ENCODE measurements at places on chromosomes 3 and 15. TPM values are rescaled to one million over a fixed set of nuclear protein-coding genes. Genes with fewer than 3 reads are reported as not detected.
A peak's percentile ranks its signal among the peaks of the same experiment; 100 is the strongest.

The CKMT1A gene
- not detected for total RNA-seq

The NBEAL2 gene
- 4.3 TPM for total RNA-seq

GRCh38 chr3:32499585-32499984, 3.1 kb downstream of the CMTM6 start:
- H3K4me1 ChIP-seq: peaks cover 13% of the 10 kb centered on the region
- H3K27ac ChIP-seq: no peak overlapping the region
- no peaks in the 10 kb centered on the region for H3K36me3 ChIP-seq
- no peaks in the 10 kb centered on the region for H3K27me3 ChIP-seq
- no peak for DNase-seq

DNA sequence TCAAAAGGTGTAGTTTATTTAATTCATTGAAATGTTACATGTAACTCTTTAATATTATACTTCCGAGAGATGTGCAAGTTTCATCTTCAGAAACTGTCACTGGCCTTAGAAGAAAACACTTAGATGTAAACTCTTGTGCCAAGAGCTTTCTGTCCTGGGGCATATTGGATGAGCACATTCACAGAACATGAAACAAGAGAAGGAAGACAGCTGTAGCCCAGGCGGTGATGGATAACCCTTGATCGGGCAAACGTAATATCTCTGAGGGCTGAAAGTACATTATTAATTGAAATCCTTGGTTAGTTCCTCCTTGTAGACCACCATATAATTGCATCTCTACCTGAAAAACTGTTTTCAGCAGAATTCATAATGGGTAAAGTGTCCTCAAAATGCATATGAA, 67.4 kb downstream of the MECOM start:
- no peak overlapping the region for H3K4me3 ChIP-seq
- H3K27ac ChIP-seq: no peak overlapping the region
- no peaks in the 10 kb centered on the region for H3K4me1 ChIP-seq
- no peak for DNase-seq
- no peaks in the 10 kb centered on the region for H3K36me3 ChIP-seq

GRCh38 chr15:27742751-27743477, 356.2 kb downstream of the OCA2 start:
- no peak overlapping the region for H3K27ac ChIP-seq
- no peaks in the 10 kb centered on the region for H3K27me3 ChIP-seq
- no peaks in the 10 kb centered on the region for H3K36me3 ChIP-seq
- H3K4me3 ChIP-seq: no peak overlapping the region
- no peaks in the 10 kb centered on the region for H3K4me1 ChIP-seq

- H3K4me3 ChIP-seq: no peak overlapping the region
- no peak for DNase-seq
- H3K36me3 ChIP-seq: no peaks in the 10 kb centered on the region
- H3K27ac ChIP-seq: no peak overlapping the region
- no peaks in the 10 kb centered on the region for H3K27me3 ChIP-seq
These were observed 2.6 kb downstream of the CLDN18 start for GRCh38 chr3:138012526-138012925.

DNA sequence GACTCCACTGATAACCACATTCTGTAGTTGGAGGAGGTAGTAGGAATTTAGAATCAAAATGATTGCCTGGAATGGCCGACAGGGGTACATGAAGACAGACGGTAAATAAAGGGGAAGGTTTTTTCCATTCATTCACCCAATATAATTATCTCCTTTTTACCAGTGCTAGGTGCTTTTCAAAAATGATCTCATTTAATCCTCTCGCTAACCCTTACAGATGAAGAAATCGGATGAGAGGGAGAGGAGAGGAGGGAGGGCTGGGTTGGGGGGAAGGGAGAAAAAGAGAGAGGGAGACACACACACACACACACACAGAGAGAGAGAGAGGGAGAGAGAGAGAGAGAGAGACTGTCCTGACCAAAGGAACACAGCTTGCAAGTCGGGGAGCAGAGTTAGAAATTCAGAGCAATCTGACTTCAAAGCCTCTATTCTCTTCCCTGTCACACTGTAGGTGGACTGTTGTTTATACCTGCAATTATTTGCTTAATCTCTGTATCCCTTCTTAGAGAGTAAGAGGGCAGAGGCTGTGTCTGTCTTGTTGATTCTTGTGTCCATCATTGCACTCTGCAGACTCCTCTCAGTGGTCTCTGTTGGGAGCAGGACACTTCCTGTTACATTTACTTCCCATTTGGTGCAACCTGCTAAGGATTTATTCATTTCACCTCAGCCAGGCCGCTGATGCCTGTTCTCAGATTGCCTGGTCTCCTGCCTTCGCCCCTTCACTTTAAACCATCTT, 18.7 kb upstream of the PAQR9 start:
- no peak overlapping the region for H3K27ac ChIP-seq
- H3K27me3 ChIP-seq: no peaks in the 10 kb centered on the region
- no peak overlapping the region for H3K4me3 ChIP-seq
- no peak for DNase-seq
- H3K36me3 ChIP-seq: no peaks in the 10 kb centered on the region

DNA sequence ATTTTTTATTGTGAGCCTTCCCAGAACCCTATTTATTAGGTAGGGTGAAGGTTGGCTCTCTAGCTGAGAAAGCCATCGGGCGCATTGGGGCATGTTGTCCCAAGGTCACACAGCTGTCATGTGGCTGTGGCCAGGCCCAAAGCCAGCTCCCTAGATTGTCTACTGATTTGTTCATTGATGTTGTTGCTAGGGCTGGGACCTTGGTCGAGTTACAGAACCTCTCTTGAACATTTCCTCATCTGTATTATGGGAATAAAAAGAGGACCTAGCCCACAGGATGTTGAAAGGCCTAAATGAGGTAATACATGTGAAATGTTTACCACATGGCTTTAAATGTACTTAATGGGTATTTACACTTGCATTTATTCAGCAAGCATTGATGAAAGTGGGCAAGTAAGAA, 252.5 kb downstream of the SUCLG2 start:
- peaks cover 8% of the 10 kb centered on the region for H3K36me3 ChIP-seq
- no peaks in the 10 kb centered on the region for H3K4me1 ChIP-seq
- no peak overlapping the region for H3K4me3 ChIP-seq
- H3K27ac ChIP-seq: no peak overlapping the region
- no peak for DNase-seq

DNA sequence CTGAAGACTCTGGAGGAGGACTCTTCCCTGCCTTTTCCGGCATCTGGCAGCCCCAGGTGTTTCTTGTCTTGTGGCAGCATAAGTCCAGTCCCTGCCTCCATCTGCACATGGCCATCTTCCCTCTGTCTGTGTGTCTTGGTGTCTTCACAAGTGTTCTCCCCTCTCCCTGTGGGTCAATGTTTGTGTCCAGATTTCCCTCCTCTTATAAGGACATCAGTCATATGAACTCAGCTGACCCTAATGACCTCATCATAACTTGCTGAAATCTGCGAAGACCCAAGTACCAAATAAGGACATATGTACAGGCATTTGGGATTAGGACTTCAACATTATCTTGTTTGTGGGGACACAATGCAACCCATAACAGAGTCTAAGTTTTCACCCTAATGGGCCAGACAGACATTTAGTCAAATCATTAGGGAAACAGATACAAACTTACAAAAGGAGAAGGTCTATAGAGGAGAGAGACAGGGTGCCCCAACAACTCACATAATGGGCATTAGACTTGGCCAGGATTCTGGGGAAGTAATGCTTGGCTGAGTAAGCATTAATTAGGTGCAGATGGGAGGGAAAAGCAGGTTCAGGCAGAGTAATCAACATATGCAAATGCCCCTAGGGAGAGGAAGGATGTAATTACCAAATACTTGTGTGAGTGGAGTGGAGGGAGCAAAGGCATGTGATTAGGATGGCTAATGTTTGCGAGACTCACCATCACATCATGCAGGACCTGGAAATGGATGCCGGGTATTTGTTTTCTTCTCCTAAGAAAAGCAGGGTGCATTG, 372.8 kb upstream of the TBL1XR1 start:
- H3K27ac ChIP-seq: no peak overlapping the region
- no peak for DNase-seq
- H3K27me3 ChIP-seq: no peaks in the 10 kb centered on the region
- H3K36me3 ChIP-seq: no peaks in the 10 kb centered on the region
- H3K4me1 ChIP-seq: peaks cover 21% of the 10 kb centered on the region

The GOLGA6L7 gene
- not detected for total RNA-seq

DNA sequence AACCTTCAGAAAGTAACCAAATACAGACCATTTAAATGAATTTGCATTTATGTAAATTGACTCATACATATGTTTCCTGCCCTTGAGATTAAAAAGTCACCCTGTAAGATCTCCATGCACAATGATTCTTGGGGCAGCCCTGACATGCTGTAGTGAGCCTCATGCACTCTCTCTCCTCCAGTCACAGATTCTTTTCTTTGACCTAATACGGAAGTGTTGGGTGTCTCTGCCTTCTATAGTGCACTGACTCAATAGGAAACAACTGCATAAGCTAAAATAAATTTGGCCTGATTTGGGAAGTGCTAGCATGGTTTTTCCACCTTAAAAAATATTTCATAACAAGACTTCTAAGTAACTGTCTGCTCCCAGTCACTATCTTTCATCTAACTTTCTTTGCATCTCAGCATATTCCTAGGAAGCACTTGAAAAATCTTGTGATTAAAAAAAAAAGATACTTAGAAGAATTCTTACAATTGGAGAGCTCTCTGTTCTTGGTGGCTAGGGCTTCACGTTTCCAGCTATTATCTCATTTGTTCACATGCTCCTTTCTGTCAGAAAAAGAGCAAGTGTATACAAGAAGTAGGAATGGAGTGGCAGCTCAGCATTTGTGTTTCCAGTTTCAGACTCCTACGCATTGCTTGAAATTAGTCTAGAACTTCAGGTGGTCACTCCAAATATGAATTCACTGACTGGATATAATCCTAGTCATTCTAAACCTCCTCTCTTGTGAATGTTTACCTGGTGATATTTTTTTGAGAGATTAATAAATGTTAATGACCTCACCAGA, 207.9 kb upstream of the COL8A1 start:
- peaks cover 6% of the 10 kb centered on the region for H3K4me1 ChIP-seq
- H3K27ac ChIP-seq: no peak overlapping the region
- no peak overlapping the region for H3K4me3 ChIP-seq
- H3K27me3 ChIP-seq: no peaks in the 10 kb centered on the region

DNA sequence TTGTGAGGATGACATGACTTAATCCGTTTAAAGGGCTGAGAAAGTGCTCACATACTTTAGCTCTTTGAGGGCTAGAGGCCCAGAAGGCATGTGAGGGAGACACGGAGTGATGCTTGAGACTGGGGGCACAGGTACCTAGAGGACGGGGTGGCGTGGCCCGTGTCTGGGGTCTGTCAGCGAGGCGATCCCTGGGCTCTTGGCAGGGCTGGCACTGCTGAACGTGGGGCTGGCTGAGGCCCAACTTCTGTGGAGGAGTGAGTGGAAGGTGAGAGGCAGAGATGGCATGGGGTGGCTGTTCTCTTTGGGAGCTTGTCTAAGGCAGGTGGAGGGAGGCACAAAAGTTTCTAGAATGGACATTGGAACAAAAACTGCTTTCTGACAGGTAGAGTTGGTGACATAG, 9.5 kb downstream of the SEMA4B start:
- H3K36me3 ChIP-seq: no peaks in the 10 kb centered on the region
- H3K4me3 ChIP-seq: no peak overlapping the region
- H3K4me1 ChIP-seq: peaks cover 9% of the 10 kb centered on the region
- H3K27me3 ChIP-seq: no peaks in the 10 kb centered on the region
- H3K27ac ChIP-seq: no peak overlapping the region

- H3K27me3 ChIP-seq: no peaks in the 10 kb centered on the region
- no peak overlapping the region for H3K4me3 ChIP-seq
- H3K27ac ChIP-seq: no peak overlapping the region
- peak; percentile 42 for DNase-seq
These were observed 262.7 kb downstream of the FEZF2 start for GRCh38 chr3:62110443-62111225.

DNA sequence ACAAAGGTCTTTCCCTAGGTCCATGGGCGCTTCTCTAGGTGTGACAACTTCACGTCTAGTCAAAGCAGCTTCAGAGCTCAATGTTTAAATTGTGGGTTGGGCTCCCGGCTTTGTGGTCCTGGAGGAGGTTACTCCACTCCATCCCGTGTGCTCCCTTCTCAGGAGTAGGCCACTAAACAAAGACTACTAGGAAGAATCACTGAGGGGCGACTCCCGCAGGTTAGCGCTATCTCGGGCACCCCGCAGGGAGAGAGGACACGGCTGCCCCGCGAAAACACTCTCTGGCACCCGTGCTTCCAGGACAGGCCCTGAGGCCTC, 500 bp downstream of the PARP6 start:
- no peaks in the 10 kb centered on the region for H3K27me3 ChIP-seq
- DNase-seq: peak; percentile 77
- peak overlapping the region; percentile 80 for H3K4me3 ChIP-seq
- H3K4me1 ChIP-seq: peaks cover 21% of the 10 kb centered on the region
- H3K27ac ChIP-seq: peak overlapping the region; percentile 81
- peaks cover 16% of the 10 kb centered on the region for H3K36me3 ChIP-seq

- no peaks in the 10 kb centered on the region for H3K4me1 ChIP-seq
- peaks cover 57% of the 10 kb centered on the region for H3K36me3 ChIP-seq
These were observed 12.5 kb downstream of the MRPS25 start for GRCh38 chr3:15052335-15053242.

The CATSPER2 gene
- total RNA-seq: 1.1 TPM

- H3K27ac ChIP-seq: peak overlapping the region; percentile 94
- H3K4me1 ChIP-seq: peaks cover 17% of the 10 kb centered on the region
- no peak overlapping the region for H3K4me3 ChIP-seq
- no peaks in the 10 kb centered on the region for H3K36me3 ChIP-seq
- no peak for DNase-seq
These were observed 39.4 kb upstream of the ATP13A3 start for GRCh38 chr3:194526164-194526563.

DNA sequence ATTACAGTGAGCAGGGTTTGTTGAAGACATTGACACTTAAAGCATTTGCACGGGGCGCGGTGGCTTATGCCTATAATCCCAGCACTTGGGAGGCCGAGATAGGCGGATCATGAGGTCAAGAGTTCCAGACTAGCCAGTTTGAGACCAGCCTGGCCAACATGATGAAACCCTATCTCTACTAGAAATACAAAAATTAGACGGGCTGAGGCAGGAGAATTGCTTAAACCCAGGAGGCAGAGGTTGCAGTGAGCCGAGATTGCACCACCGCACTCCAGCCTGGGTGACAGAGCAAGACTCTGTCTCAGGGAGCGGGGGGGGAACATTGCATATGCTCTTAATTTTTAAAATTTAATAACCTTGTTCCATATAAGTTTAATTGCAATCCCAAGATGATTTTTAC, 11.9 kb downstream of the STT3B start:
- H3K27me3 ChIP-seq: no peaks in the 10 kb centered on the region
- no peak for DNase-seq
- H3K4me1 ChIP-seq: peaks cover 25% of the 10 kb centered on the region
- no peaks in the 10 kb centered on the region for H3K36me3 ChIP-seq
- no peak overlapping the region for H3K4me3 ChIP-seq

GRCh38 chr15:91368611-91369010, 268.6 kb downstream of the SV2B start:
- no peaks in the 10 kb centered on the region for H3K36me3 ChIP-seq
- no peak overlapping the region for H3K27ac ChIP-seq

DNA sequence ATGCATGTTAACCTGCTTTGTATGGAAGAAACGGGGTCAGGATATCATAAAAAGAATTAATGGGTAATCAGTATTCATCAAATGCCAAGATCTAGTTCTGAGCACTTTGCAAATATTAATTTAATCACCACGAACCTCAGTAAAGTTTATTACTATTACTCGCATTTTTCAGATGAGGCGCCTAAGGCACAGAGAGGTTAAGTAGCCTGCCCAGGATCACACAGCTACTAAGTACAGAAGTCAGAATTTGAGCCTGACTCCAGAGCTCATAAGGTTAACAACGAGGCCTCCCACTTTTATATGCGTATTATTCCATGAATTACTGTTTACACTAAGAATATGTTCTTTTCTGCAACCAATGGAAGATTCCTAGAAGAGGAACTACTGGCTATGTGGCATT, 109.6 kb upstream of the KLF13 start:
- no peaks in the 10 kb centered on the region for H3K36me3 ChIP-seq
- no peak overlapping the region for H3K4me3 ChIP-seq
- peaks cover 11% of the 10 kb centered on the region for H3K4me1 ChIP-seq
- no peak for DNase-seq
